NCI-H2227 treated with DMSO at 0.1 percent for 48 hours (cell line): ENCODE measurements at places on chromosomes 6 and 20.

DNA sequence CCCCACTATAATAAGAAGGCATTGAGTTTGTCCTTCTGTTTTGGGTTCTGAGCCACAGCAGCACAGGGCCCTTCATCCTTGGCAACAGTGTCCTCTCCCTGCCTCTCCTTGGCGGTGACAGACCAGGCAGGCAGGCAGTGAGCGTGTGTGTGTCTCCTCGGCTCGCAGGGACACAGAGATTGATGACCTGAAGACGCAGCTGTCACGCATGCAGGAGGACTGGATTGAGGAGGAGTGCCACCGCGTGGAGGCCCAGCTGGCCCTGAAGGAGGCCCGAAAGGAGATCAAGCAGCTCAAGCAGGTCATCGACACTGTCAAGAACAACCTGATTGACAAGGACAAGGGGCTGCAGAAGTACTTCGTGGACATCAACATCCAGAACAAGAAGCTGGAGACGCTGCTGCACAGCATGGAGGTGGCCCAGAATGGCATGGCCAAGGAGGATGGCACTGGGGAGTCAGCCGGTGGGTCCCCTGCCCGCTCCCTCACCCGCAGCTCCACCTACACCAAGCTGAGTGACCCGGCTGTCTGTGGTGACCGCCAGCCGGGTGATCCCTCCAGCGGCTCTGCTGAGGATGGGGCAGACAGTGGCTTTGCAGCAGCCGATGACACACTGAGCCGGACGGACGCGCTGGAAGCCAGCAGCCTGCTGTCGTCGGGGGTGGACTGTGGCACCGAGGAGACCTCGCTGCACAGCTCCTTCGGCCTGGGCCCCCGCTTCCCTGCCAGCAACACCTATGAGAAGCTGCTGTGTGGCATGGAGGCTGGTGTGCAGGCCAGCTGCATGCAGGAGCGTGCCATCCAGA lies 24.0 kb downstream of the SDCBP2 start:
- DNase-seq = no peak

DNA sequence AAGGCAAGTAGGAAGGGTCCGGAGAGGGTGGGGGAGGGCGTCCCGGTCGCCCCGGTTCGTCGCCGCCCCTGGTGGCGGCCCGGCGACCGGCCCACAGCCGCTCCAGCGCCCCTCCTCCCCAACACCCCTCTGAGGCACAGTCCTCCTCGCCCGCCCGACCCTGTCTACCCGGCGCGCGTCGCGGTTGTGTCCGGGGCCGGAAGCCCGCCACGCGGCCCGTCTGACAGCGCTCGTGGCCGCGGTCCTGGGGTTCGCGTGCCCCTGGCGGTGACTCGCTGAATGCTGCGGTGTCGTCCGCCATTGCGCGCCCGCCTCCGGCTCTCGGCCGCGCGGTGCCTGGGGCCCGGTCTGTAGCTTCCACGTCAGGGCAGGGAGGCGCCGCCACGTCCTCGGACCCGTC lies 335.3 kb upstream of the DEFB115 start:
- no peak for DNase-seq

DNA sequence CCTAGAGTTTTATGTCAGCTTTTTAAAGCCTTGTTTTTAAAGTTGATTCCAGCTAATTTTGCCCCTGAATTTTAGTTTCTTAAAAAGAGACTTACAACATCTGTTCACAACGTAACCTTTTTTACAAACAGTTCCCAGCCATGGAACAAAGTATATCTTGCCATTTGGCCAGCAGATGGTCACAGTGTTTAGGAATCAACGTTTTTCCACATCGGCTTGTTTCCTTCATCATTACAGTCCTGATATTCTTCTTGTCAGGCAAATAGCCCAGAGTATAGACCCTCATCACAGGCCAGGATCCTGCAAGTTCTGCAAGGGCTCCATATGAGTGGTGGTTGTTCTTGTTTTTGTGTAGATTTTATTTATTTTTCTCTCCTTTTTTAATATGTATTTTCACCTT lies 341.7 kb upstream of the HTR1E start:
- no peak for DNase-seq

GRCh38 chr6:12262236-12263061 lies 27.7 kb upstream of the EDN1 start:
- no peak for DNase-seq

- no peak for DNase-seq
Measured at GRCh38 chr20:18808712-18809111, 4.9 kb upstream of the SCP2D1 start.

DNA sequence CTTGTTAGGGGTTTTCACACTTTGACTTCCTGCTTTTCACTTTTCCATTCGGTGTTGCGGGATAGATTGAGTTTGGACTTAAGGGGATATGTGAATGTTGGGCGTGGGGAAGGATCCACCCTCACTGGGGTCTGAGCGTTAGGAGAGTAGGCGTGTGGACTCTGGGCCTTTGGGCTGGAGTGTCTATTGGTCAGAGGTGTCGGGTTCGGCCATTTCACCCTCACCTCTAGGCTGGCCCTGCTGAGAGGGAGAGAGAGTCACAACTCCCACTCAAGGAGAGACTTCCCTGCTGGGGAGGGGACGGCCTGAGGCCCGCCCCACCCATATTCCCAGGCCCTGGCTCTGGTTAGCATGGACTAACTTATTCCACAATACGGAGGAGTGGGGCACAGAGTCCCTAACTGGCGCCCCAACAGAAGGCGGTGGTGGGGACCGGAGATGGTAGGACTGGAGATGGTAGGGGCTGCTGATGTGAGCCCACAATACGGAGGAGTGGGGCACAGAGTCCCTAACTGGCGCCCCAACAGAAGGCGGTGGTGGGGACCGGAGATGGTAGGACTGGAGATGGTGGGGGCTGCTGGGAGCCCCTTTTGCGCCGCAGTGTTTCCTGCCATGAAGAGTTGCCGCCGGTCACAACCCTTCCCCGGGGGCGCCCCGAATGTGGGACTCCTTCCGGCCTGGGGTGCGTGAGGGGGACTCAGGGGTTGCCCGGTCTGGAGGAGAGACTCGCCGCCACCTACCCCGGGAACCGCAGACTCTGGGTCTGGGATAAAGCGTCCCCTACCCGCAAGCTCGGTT lies 1.4 kb upstream of the PTPRA start:
- no peak for DNase-seq

- DNase-seq = no peak
Measured at GRCh38 chr20:29079769-29080690, 2177.4 kb upstream of the DEFB115 start.

DNA sequence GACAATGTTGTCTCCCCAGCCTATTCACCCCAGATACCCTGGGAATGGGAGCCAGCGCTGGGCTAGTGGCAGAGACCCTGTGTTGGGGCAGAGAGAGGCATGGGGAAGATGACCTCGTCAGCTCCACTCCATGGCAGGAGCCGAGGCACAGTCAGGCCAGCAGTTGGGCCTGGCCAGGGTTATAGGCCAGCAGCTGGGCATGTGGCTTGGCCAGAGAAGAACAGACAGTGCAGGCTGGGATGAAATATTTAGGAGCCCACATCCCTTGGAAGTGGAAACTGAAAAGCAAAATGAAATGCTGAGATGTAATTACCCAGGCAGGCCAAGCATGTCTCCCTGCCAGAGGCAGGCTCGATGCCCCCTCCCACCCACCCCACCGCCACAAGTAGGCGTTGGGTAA lies 70.0 kb downstream of the GRM4 start:
- DNase-seq = no peak

DNA sequence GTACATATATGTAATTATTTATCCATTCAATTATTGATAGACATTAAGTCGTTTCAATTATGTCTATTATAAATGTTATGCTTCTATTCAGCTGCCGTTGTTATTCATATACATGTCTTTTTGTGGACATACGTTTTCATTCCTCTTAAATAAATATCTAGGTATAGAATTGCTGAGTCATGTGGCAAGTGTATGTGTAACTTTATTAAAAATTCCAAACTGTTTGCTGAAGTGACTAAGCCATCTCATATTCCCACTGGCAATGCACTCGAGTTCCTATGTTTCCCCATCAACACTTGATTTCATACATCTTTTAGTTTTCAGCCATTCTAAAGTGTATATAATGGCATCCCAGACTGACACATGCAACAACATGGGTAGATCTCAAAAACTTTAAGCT lies 739.7 kb upstream of the POU3F2 start:
- DNase-seq = no peak

DNA sequence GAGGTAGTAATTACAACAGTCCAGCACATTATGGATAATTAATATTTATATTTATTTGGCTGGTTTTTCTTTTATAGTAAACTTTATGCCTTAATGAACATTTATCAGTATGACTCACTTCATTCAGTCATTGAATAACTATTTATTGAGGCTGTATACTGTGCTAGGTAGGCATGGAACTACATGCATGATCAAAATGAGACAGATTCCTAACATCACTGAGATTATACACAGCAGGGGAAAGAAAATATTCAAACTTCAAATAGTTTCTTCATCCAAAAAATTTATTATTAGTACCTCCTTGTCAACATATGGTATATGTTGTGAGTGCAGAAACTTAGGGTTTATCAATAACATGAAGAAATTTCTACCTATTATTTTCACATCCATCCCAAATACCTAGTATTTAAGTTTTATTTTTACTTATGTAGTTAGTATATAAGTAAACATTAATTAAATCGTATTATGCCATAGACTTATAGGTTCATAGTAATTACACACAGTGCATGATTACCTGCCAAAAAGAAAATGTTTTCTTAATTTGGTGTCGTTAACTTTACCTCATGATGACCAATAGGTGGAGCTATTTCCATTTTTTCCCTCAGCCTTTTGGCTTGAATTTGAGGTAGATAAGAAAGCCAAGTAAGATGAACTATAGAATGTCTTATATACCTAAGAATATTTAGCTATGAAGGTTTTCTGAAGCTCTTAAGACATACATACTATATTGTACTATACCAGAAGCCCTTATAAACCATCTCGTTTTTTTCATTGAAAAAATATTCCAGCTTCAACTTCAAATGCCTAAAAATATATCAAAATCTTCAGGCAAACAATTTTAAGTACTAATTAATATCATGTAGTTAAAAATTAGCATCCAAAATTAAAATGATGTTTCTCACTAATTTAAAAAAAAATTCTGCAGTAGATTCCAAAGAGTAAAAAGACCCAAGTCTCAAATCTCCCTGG lies 12.5 kb upstream of the TMEM30A start:
- peak; percentile 30 for DNase-seq

DNA sequence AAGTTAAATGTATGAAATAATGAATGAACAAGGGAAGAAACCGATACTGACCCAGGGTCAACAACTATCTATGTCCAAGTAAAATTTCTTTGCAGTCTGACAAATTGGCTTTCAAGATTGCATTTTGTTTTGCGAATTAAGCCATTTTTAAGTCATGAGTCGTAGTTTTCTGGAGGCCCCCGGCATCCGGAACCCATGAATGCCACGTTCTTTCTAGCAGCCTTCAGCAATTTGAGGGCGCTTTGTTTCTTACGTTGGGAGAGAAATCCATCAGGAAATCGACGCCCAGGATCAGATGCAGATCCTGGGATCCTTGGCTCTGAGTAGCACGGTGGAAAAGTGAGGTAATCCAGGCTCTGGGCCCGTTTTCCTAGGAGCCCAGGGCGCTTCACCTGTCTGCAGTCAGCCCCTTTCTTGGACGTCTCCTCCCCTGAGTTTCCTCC lies 309 bp upstream of the ABRACL start:
- peak; percentile 62 for DNase-seq

GRCh38 chr6:81842254-81842653 lies 89.8 kb upstream of the TENT5A start:
- DNase-seq = no peak

DNA sequence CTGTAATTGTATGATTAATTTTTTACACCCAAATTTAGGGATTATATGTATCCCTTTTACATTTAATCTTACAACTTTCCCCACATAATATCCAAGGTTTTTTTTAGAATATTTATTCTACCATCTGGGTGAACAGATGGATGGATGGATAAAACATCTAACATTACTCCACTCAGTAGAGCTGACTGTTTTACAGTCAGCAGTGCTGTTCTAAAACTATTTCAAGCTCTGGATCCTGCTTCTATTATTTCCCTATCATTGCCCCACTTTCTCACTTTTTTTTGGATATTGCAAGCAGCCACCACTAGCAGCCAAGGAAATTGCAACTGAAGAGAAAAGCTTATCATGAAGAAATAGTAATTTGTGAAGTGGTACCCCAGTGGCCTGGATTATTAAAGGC lies 173.7 kb downstream of the ARHGAP18 start:
- DNase-seq = no peak

DNA sequence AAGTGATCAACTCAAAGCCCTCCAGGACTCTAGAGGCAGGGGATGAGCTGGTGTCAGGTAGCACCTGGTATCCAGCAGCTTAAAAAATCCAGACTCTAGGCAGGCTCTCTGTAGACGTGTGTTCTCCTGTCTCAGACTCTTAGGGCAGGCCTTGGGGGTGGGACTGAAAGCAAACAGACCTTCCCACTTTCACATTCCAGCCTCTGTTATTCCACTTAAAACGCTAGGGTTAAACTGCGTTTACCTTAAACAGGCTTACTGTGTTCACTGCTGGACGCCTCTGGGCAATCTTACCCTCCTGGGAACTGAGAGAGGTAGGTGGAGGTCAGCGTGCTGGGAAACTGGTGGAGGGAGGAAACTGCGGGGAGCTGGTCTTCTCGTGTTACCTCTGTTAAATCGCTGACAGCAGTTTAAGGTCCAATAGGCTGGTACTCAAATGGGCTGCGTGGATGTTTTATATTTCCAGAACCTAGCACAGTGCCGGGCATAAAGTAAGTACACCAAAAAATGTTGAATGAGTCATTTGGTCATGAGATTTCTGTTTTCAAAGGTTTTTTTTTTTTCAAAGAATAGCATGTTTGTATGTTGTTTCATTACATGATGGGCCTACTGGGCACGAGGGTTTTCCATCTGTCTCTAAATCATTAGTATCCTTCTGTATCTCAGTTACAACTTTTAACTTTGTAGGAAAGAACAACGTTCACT lies at the start of gene GCNT2:
GCNT2 (plus strand) TSS at position 248 of the 705 bp plus-strand sequence. CDS start 7,561 bp downstream, outside the sequence.
- peak; percentile 35 for DNase-seq

- no peak for DNase-seq
Measured at GRCh38 chr6:2840749-2841061, 958 bp downstream of the SERPINB1 start.

DNA sequence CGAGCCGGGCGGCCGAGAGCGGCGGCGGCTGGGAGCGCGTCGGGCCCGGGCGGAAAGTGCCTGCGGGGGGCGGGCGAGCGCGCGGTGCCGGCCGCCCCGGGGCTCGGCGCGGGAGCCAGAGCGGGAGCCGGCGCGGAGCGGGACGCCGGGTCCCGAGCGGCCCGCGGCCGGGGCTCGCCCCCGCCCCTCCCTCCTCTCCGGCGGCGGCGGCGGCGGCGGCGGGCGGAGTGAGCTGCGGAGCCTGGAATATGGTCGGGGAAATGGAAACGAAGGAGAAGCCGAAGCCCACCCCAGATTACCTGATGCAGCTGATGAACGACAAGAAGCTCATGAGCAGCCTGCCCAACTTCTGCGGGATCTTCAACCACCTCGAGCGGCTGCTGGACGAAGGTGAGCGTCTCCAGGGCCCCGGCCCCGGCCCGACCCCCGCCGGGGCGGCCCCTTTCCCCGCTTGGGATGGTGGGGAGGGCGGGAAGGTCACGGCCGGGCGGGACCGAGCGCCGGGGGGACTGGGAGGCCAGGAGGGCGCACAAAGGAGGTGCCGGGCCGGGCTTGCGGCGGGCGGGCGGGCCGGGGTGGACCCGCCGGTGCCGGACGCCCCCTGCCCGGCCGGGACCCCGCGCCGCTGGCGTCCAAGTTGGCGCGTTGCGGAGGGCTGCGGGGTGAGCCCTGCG lies 565 bp downstream of the QKI start:
- no peak for DNase-seq

- DNase-seq = no peak
Measured at GRCh38 chr6:31058128-31058894, 48.0 kb downstream of the MUC22 start.

- no peak for DNase-seq
Measured at GRCh38 chr6:147621263-147621662, 112.8 kb downstream of the SAMD5 start.

- DNase-seq = no peak
Measured at GRCh38 chr6:97422171-97422570, 139.2 kb upstream of the MMS22L start.
